ENCODE measurements at places on chromosomes 3 and 15.

DNA sequence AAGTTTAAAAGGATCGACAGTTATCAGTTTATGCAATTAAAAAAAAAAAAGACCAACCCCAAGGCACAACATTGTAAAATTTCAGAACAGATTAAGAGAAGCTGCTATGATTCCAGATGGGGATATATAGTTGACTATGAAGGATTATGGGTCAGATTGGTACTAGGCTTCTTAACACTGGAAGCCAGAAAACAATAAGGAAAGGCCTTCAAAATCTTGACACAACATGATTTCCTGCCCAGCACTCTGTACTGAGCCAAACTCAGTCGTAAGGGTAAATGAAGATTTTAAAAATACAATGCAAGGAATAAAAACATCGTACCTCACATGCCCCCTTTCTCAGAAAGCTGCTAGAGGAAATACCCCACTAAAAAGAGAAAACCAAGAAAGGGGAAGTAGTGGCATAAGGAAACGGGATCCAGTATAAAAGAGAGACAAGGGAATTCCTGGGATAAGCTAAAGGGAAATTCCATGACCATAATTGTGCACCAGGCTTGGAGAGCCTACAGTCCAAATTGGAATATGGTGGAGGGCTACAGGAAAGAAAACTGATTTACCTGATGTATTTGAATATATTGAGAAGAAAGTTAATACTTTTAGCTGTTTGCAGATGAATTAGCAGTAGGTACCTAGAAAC, 27.9 kb downstream of the PIAS1 start:
- DNase-seq = no peak

GRCh38 chr3:20480786-20481365, 294.9 kb upstream of the SGO1 start:
- DNase-seq = no peak

GRCh38 chr15:59457103-59457502, 19.1 kb downstream of the FAM81A start:
- DNase-seq = no peak

- DNase-seq = no peak
Measured at GRCh38 chr15:40829115-40829514, 607 bp upstream of the PPP1R14D start.

DNA sequence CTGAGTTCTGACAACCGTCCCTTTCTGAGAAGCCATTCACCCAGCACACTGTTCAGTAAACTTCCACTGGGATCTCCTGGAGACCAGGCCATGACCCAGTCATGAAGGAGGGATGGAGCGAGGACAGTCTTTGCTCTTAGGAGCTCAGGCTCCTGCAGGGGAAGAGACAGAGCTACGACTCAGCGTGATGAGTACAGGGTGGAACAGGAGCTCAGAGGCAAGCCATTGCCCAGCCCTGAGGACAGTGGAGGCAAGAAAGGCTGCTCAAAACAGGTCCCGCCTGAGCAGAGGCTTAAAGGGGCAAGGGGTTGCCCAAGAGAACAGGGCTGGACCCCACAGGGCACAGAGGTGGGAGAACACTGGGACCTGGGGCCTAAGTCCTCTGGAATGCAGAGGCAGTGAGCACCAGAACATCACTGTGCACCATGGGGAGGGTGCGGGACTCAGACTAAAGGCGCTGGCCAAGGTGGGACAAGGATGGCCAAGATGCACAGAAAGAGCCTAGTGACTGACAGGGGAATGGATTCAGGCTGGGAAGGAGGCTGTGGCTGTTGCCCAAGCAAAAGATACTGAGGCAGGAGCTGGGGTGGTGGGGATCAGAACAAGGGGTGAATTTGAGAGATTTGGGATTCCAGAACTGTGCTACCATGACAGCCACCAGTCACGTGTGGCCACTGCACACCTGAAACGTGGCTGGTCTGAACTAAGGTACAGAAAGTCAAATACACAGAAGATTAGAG, 25.8 kb downstream of the TMEM43 start:
- no peak for DNase-seq

- DNase-seq = no peak
Measured at GRCh38 chr3:194117104-194117845, 18.7 kb upstream of the HES1 start.

- no peak for DNase-seq
Measured at GRCh38 chr3:122621112-122621511, 43.7 kb downstream of the PARP15 start.

Measured in Right ventricle myocardium inferior (tissue), 1 donor.